Activated T-cell treated with anti-CD3 and anti-CD28 coated beads, Interleukin-2, amount 50 U/mL, for 72 hours (primary cell): ENCODE measurements at places on chromosomes 7 and 10.

DNA sequence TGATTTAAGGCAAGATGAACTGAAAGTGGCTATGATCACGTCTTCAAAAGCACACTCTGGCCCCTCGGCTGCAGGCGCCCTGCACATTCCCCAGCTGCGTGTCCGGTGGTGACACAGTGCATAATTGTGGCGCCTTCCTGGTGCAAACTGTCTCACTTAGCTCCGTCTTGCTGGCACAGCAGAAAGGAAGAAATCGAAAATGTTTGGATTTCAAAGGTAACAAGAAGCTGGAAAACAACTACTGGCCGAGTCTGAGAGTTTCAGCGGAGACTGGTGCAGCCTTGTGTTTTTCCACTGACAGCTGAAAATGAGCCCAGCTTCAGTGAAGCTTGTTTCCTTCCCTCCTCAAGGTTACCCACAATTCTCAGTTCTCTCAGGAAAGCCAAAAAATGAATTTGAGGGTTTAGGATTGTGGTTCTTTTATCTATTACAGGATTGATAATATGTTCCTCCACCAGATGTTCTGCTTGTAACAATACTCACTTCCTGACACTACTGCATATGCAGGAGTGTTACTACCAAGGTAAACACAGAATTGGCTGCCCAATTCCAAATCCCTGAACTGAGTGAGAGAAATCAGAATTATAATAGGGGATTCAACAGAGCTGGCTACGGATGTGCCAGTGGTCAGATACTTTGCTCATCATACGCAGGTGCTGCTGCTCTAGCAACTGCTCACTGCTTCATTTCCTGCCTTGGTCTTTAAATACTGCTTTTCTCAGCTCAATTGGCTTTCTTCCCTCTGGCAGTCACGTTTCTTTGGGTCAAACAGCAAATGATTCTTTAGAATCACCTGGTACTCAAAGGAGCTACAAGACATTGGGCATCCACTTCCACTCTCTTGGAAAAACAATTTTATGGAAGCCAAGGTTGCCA is 63.7 kb downstream of the TRUB1 start:
- DNase-seq, result no peak

DNA sequence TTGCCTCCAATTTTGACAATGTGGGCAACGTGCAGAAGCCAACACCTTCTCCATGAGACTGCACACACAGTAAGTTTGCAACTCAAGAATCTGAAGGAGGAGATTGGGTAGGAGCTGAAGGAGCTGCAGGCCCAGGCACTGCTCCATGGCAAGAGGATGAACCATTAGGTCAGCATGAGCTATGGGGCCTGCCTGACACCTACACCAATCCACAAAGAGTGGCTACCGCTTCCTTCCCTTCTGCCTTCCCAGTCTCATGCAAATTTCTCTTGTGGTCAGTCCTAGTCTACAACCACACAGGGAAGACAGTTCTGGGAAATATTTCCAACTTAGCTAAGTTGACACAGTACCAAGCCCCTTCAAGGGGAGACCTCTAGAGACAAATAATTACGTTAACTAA is 142.0 kb upstream of the ADO start:
- DNase-seq, result no peak

GRCh38 chr7:101232141-101232850 is 5.3 kb downstream of the CLDN15 start:
- DNase-seq, result no peak

DNA sequence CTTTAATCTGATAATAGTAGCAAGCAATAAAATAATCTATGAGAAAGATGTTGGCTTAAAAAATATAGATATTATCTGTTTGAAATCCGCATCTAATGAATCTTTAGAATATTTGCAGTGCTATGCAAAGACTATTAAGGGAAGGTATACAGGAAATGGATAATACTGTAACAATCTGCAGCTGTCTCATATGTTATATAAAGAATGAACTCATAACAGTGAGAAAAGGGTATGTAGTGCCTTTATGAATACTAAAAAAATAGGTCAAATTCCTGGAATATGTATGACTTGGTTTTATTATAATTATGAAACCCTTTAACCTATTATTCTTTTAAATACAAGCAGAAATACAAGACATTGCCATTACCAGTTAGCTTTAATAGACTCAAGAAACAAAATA is 105.1 kb upstream of the GPR22 start:
- no peak for DNase-seq

DNA sequence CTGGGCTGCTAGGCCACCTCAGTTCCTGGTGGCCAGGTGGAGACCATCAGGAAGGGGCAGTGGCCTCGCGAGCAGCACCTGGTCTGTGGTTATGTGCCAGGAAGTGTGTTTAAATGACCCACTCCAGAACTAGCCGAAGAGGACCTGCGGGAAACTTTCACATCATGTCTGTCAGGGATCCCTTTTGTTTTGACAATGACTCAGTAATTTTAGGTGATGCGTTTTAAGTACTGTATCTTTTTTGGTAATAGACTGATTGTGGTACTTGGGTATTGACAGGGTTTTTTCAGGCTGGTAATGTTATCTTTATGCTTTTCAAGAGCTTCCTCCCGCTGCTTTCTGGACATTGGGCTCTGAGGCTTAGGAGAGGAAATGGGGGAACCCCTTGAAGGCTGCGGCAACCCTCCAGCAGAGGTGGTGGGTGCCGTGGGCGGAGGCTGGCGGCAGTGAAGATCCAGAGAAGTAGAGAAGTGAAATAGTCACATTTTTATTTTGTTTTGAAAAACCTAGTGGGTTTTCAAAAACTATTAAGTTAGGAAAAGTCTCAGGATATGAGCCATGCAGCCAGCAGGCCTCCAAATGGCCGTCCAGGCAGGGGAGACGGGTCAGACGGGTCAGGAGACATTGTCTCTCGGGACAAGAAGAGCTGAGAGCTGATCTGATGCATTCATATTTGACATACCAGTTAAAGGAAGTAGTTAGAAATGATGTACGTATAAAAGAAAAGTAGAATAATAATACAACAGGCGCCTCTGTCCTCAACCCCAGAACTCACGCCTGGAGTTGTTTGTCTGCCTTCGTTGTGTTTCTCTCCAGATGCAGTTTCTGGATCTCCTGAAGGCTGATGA is 27.7 kb downstream of the PPP2R2D start:
- DNase-seq, result peak; percentile 68

- DNase-seq, result no peak
Observed at GRCh38 chr10:79293841-79294581, 53.3 kb upstream of the PPIF start.

GRCh38 chr7:158723714-158724385 is 19.2 kb upstream of the NCAPG2 start:
- DNase-seq, result no peak

DNA sequence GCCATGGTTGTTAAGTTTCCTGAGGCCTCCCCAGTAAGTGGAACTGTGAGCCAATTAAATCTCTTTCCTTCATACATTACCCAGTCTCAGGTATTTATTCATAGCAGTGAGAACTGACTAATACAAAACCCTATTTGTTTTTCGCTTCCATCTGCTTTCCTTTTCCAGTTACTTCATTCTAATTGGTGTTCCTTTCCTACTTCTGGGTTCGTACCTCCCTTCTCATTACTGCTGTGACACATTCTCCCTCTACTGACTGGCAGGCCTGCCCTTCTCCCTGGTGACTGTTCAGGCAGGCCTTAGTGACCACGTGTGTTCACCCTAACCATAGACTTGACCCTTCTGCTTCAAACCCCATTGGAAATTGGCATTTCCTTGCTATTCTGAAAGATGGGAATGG is 37.7 kb downstream of the MTURN start:
- no peak for DNase-seq

DNA sequence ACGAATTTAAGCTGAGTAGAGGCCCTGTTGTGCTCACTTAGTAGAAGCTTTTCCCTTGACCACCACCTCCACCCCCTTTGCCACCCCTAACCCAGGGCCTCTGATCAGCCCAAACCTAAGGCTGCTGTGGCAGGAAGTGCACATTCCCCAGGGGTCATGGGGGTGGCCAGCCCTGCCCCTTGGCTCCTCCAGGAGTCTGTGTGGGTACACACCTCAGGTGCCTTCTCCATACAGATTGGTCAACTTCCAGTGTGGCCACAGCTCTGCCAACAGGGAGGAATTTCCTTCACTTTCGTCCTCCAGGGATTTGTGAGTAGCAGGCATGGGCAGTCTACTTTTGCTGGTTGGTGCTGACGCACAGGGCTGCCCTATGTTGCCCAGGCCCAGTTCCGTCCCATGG is 249.9 kb upstream of the ZNF32 start:
- no peak for DNase-seq
